Progenitor cell of endocrine pancreas (in vitro differentiated cells): ENCODE measurements at places on chromosomes 6 and 20. TPM values are rescaled to one million over a fixed set of nuclear protein-coding genes. Genes with fewer than 3 reads are reported as not detected.

GRCh38 chr20:63555661-63556381 is 1.9 kb downstream of the FNDC11 start:
- no peak overlapping the region for H3K27ac ChIP-seq
- peaks cover 8% of the 10 kb centered on the region for H3K27me3 ChIP-seq
- DNase-seq: no peak
- H3K36me3 ChIP-seq: peaks cover 3% of the 10 kb centered on the region

GRCh38 chr20:59985864-59986263 is 27.6 kb downstream of the CDH26 start:
- H3K4me1 ChIP-seq: no peaks in the 10 kb centered on the region
- H3K27ac ChIP-seq: no peak overlapping the region
- H3K4me3 ChIP-seq: no peak overlapping the region
- H3K27me3 ChIP-seq: peaks cover 11% of the 10 kb centered on the region
- H3K36me3 ChIP-seq: peaks cover 19% of the 10 kb centered on the region

DNA sequence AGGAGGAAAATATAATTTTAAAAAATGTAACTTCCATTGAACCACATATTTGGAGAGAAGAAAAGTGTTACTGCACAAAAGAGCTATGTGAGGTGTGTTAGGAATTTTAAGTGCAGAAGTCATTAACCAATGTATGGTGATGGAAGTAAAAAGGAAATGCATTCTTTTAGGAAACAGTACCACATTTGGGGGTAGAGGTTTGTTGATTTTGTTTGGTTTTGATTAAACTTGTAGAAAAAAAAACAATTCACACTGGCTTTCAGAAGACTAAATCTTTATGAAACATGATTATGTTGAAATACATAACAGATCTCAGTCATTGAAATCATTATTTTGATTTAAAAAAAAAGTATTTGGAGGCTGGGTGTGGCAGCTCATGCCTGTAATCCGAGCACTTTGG is 1287.0 kb upstream of the GJE1 start:
- no peaks in the 10 kb centered on the region for H3K4me1 ChIP-seq
- H3K27ac ChIP-seq: no peak overlapping the region
- DNase-seq: no peak
- no peaks in the 10 kb centered on the region for H3K36me3 ChIP-seq

GRCh38 chr20:40702504-40702903 is 13.5 kb upstream of the MAFB start:
- H3K27ac ChIP-seq: no peak overlapping the region
- peaks cover 26% of the 10 kb centered on the region for H3K27me3 ChIP-seq
- H3K36me3 ChIP-seq: no peaks in the 10 kb centered on the region
- no peak overlapping the region for H3K4me3 ChIP-seq
- peaks cover 23% of the 10 kb centered on the region for H3K4me1 ChIP-seq
- DNase-seq: no peak

The TP53TG5 gene
- total RNA-seq: not detected in 2 replicates

The MARCKS gene
- total RNA-seq: 153 and 158 TPM in 2 replicates

The KIAA1755 gene
- total RNA-seq: 0.16 and 0.29 TPM in 2 replicates

The UBE3D gene
- 15.5 and 18.6 TPM in 2 replicates for total RNA-seq

The DNAH8 gene
- total RNA-seq: 0.12 and 0.13 TPM in 2 replicates
